ENCODE measurements at places on chromosomes 13 and 19.
A peak's percentile ranks its signal among the peaks of the same experiment; 100 is the strongest.

- DNase-seq = peak; percentile 69
Measured at GRCh38 chr19:17778251-17778967, 16.5 kb upstream of the B3GNT3 start.

DNA sequence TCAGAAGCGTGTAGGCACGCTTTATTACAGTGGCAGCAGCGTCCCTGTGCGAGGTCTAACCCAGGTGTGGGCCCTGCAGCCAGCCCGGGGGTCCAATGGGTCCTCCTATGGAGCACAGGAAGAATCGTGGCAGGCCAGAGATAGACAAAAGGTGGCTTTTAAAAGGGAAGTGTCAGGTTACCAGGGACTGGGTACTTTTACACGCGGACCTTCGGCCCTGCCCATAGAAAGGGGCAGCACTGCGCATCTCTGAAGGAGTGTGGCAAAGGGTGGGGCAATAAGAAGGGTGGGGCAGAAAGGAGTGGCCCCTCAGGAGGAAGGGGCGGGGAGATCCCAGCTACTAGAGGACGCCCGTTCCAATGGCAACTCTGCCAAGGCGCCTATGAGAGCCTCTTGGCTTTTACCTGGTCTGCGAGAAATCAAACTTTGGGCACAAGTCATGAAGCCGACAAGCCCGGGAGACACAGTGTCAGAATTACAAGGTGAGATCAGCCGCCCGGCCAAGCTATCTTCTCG lies 1419.8 kb downstream of the UQCRFS1 start:
- peak; percentile 86 for DNase-seq

DNA sequence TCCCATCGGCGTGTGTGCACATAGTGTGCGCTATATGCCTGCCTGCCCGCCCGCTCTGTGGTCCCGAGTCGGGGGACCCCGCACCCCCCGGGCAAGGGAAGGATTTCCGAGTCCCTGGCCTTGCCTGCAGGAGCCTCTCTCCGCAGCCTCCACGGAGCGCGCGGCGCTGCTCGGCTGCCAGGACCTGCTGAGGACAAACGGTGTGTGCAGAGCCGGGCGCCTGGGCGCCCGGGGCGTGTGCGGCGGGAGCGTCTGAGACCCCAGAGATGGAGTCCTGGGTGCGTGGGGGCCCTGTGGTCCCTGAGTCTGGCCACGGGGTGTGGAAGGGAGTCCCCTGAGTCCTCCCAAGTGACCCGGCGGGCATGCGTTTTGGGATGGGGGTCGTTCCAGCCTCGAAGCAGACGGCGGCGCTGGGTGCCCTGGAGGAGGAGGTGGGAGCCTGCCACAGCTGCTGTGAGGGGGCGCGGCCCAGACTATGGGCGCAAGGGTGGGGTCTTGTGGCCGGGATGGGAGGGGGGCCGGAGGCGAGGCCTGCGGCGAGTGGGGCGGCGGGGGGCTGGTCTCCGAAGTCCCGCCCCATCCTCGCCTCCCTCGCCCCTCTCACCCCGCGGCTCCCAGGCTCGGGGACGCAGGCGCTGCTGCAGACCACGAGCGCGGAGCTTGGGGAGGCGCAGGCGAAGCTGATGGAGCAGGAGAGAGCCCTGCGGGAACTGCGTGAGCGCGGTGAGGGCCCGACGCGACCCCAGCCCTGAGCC lies 25.3 kb downstream of the CLEC4M start:
- no peak for DNase-seq

DNA sequence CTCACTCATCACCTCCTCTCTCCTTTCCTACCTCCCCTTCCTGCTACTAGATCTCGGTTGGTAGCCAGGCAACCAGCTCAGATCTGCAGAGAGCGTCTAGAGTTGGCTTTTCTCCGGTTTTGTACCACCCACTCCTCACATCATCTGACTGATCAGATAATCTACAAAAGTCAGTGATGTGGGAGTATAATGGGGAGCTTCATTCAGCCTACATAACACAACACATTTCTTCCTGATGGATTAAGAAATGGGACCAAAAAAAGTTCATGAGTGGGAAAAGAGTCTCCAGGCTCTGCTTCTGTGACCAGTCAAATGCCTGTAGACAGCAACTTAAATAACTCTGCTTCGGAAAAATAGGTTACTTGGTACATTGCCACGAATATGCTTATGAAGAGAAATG lies 279.8 kb downstream of the DCLK1 start:
- DNase-seq = no peak

DNA sequence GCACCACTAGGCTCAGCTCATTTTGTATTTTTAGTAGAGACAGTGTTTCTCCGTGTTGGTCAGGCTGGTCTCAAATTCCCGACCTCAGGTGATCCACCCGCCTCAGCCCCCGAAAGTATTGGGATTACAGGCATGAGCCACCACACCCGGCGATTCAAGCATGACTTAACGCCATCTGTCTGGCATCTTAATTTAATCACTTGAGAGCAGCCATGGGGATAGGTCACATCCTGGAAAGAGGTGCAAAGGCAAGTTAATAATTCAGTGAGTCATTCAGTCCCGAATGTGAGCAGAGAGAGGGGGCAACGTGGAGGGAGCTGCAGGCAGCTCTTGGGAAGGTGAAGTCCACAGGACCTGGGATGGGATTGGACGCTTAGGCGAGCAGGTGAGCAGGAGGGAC lies 31.7 kb upstream of the USP29 start:
- no peak for DNase-seq

DNA sequence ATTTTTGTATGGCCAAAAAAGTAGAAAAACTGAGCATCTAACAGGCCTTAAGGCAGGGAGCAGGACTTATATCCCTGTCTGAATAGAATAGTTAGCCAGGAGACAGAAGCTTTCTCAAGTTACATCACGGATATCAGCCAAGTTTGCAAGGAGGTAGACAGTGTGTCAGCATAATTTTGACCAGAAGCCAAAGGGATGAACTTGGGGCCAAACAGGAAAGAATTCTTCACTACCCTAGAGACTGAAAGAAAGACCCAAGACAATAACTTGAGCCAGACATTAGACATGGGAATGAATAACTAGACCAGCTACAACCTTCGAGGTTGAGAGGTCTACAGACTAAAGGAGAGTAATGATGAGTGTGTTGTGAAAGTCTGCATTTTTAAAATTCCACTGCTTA lies 48.1 kb upstream of the PCDH9 start:
- no peak for DNase-seq

GRCh38 chr13:78607409-78608251 lies 4.3 kb upstream of the POU4F1 start:
- DNase-seq = no peak

- no peak for DNase-seq
Measured at GRCh38 chr13:19791953-19792537, 9.3 kb upstream of the PSPC1 start.

GRCh38 chr19:41263042-41263849 lies 926 bp upstream of the HNRNPUL1 start:
- DNase-seq = peak; percentile 89

DNA sequence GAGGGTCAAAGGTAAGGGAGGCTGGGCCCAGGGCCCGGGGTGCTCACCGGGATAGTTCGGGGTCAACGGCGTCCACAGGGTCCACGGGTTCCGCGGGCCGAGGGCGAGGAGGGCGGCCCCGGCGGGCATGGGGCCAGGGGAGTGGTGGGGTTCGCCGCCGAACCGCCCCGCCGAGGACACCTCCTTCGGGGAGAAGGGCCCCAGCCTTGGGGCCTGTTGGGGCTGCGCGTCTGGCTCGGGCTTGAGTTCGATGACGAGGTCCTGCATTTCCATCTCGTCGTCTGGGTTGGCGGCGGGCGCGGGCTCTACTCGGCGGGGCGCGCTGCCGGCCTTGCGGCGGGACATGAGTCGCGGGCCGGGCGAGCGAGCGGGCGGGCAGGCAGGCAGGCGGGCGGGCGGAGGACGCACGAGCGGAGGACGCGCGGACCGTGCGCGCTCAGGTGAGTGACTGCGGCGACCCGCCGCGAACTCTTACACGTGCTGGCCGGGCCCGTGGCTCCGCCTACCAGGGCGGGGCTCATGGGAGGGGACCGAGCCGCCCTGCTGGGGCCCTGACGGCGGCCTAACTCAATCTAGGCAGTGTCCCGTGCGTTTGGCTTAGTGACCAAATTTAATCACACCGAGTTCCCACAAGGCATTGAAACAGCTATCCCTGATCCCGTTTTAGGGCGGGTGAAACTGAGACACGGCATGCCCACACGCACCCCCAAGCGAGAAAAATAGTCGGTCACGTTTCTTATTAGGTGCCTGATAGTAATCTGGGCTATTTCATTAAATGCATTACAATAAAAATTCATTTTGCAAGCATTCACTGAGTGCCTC lies at the start of gene ZNF296:
Gene ZNF296 (minus strand): TSS at position 450 of the 822 bp plus-strand sequence. CDS start 105 bp downstream, at position 345.
- DNase-seq = peak; percentile 91

DNA sequence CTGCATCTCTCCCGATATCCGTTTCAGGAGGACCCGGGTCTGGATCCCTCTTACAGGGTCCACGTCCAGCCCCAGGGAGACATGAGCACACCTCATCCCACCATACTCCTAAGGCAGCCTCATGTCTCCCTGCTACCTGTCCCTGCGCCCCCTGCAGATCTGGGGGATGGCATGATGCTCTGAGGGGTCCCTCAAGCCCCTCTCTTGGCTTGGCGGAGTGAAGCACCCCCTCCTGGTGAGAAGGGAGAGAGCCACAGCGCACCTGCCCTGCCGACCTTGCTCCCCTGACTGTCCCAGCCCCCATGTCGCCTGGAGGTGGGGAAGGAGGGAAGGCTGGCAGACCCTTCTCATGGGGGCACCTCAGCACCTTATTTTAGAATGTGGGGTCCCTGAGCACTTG lies 21.5 kb upstream of the ARHGEF7 start:
- no peak for DNase-seq

GRCh38 chr13:21709697-21710096 lies 38.8 kb downstream of the FGF9 start:
- DNase-seq = no peak

DNA sequence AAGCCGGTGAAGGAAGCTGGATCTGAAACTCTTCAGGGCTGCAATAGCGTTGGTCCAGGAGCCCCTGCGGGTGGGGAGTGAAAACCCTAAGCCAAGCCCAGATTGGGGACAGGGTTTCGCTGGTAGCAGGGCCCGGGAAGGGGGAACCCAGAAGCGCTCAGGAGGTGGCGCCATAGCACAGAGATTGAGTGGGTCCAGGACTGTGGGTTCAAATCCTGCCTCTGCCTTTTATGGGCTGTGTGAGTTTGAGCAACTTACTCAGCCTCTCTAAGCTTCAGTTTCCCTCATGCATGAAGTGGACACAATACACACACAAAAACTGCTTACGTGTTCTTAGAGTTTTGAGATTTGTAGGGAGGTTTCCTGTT lies 8.3 kb upstream of the SYCN start:
- DNase-seq = peak; percentile 75

DNA sequence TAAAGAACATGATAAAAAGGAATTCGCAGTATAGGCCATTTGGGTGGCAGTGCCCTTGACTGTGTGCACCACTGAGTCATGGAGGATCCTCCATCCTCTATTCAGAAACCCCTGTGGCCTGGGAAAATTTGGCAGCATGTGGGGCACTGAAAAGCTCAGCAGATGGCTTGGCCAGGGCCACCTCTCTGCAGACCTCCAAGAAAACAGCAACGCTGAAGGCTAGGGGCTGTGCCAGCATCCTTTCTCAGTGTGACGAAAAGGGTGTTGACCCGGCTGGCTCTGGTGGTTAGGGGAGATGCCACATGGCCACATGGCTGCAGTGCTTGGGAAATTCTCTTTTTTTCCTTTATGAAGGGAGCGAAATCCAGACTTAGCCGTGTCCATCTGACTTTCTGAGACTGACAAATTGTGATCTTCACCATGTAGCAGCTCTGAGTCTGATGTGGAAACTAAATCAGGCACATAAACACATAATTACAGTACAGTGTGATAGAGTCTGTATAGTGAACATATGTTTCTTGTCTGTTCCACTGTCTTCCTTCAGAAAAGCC lies 178.0 kb downstream of the KCTD12 start:
- DNase-seq = no peak

DNA sequence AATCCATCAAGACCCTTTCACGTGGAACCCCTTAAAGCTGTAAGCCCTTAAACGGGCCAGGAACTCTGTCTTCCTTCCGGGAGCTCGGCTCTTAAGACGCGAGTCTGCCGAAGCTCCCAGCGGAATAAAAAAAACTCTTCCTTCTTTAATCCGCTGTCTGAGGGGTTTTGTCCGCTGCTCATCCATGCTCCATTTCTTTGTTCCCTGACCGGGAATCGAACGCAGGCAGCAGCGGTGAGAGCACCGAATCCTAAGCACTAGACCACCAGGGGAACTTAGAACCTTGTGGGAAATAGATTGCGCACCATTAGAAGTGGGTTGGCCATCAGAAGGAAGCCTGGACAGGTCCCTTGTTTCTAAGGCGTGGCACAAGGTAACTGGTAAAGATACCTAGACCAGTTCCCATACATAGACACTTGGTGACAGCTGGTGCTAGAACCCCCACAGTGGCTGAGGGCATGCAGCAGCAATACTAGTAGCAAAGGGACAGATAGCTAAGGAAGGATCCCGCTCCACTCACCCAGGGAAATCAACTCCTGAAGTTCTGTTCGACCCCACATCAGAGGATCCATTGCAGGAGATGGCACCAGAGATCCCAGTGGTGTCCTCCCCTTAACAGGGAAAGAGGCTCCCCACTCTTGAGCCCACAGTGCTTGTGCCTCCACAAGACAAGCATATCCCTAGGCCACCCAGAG lies 1.5 kb upstream of the RGCC start:
- no peak for DNase-seq

DNA sequence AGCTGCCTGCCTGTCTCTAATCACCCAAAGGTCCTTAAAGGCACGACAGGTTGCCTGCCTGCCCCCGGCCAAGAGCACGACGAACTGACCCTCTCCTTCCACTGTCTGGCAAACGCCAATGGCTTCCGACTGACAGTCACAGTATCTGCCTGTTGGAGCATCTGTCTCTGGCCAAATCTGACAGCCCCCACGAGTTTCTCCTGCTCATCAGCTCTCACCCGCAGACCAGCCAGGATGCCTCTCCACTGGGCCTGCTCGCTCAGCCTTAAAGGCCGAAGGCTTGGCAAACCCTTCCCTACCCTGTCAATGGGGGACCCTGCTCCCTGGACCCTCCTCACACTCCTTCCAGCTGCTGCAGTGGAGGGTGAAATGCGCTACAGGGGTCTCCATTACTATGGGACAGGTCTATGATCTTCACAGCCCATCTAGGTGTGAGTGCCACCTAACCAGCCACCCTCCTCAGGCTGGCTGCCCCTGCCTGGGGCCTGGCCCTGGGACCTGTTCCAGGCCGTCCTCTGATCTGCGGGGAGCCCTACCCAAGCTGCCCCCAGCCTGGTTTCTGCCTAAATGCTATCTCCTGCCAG lies 932 bp downstream of the FAM83E start:
- peak; percentile 60 for DNase-seq

DNA sequence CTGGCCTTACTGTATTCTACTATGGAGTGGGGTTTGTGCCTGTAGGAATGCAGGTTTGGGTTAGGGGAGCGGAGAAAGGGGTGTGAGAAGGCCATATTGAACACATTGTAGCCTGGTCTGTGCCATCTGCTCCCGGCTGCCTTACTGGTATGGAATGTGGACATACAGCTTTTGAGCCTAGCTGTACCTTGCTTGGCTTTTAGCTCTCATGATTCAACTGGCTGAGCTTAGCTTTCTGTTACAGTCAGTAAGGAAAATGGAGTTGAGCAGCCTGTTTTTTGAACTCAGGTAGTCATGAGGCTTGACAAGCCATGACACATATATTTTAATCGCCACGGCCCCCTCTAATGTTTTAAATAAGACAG lies 41.6 kb downstream of the ARHGAP35 start:
- no peak for DNase-seq

- no peak for DNase-seq
Measured at GRCh38 chr13:24503379-24503696, 9.2 kb downstream of the PARP4 start.

GRCh38 chr13:98879957-98880356 lies 97.9 kb downstream of the DOCK9 start:
- no peak for DNase-seq

GRCh38 chr19:7230826-7231225 lies 63.4 kb downstream of the INSR start:
- DNase-seq = no peak

GRCh38 chr13:30509254-30510050 lies 43.7 kb upstream of the HMGB1 start:
- no peak for DNase-seq

Measured in stimulated activated CD4-positive, alpha-beta T cell treated with anti-CD3 and anti-CD28 coated beads, Interleukin-15, amount 100 ng/mL, for 24 hours (primary cell).